ENCODE measurements at places on chromosomes 13 and 19.

- no peak for DNase-seq
These were observed 918.6 kb downstream of the UQCRFS1 start for GRCh38 chr19:28294395-28294794.

DNA sequence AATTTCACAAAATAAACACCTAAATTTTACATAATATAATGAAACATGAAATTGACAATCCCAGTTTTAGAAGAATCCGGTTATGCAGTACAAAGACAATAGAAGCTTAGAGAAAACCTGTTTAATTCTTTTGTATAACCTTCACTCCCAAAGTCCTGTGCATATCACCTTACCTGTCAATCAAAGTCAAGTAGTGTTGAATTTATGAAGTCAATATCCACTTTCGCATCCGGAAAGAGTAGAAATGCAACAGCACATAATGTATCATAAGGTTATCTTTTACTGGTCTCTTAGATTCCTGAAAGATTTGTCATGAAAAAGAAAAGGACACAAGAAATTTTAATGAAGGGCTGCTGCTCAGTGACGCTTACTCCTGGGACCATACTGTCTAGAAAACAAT lies 1112.6 kb downstream of the PCDH9 start:
- DNase-seq: no peak

DNA sequence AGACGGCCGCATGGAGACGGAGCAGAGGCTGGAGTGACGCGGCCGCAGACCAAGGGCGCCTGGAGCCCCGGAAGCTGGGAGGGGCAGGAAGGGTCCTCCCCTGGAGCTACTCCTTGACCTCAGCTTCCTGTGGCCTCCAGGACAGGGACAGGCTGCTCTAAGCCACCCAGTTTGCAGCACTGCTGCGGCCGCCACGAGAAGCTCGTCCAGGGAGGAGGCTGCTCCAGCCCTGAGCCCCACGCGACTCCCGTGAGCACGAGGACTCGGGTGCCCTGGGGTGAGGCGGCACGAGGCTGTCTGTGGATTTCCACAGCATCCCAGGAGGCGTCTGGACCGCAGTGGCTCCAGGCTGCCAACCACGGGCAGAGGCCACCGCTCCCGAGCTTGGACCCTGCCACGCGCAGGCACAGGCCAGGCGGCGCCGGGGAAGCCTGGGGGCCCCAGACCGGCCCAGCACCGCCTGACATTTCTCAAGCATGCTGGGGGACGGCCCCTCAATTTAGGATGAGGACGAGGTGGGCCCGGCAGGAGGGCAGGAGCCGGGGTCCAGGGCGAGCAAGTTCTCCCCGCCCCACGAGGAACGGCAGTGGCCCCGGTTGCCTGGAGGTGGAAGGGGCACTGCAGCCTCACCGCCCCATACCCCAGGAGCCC lies 10.7 kb downstream of the SBNO2 start:
- DNase-seq: no peak

DNA sequence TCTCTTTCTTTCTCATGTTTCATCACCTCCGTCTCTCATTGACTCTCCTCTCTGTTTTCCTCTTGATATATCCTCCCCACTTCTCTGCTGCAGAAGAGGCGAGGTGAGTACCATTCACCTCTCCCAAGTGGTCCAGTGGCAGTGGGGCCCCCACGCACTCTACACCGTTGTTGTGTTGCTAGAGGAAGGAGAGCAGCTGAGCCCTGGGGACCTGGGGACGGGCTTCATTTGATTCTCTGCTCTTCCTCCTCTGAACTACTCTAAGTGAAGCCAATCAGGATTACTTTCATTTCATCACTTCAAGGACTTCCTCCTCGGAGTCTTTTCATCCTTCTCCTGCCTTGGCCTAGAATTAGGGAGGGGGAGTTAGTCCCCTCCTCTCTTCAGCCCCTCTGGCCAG lies 64.6 kb downstream of the CCNE1 start:
- DNase-seq: no peak

DNA sequence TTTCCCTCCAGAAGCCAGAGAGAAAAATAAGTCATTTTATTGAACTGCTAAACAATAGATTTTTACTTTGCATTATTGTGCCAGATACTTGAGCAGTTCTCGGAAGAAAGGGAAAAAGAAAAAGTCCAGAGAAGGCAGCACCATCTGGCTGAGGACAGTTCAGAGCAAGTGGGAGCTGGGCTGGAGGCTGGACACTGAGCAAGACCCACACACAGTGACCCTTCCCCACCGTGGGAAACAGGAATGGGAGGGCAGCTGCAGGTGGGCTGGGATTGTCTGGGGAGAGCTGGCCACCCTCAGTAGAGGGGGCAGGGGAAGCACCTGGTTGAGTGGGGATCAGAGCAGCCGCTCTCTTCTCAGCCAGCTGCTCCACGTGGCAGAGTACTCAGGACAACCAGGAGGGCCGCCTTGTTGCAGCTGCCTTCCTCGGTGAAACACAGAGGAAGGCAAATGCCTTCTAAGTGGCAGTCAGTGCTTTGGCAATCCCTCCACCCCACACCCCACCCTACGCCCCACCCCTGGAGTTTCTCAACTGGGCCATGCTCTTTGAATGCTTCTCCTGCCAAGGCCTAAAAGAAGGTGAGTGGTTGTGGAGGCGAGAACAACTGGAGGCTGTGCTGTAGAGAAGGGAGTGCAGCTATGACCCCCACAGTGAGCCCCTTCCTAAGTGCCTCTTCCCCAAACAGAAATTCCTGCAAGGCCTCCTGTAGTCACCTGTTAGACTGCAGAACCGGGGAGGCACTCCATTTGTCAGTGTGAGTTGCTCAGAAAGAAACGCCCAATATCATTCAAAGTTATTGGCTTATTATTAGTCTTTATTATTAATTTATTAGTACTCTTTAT lies 179.3 kb downstream of the ZIC5 start:
- no peak for DNase-seq

DNA sequence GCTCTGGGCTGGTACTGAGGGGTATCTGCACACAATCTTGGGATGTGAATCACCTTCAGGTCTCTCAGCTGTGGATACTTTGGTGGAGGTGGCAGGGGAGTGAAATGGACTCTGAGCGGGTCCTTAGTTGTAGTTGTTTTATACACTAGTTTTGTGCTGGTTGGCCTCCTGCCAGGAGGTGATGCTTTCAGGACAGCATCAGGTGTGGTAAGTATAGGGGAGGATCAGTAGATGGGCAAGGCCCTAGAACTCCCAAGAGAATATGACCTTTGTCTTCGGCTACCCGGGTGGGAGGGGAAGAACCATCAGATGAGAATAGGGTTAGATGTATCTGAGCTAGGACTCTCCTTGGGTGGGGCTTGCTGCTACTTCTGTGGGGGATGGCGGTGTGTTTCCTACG lies 2284.3 kb upstream of the PCDH20 start:
- no peak for DNase-seq

GRCh38 chr13:62299988-62300387 lies 884.3 kb upstream of the PCDH20 start:
- no peak for DNase-seq

DNA sequence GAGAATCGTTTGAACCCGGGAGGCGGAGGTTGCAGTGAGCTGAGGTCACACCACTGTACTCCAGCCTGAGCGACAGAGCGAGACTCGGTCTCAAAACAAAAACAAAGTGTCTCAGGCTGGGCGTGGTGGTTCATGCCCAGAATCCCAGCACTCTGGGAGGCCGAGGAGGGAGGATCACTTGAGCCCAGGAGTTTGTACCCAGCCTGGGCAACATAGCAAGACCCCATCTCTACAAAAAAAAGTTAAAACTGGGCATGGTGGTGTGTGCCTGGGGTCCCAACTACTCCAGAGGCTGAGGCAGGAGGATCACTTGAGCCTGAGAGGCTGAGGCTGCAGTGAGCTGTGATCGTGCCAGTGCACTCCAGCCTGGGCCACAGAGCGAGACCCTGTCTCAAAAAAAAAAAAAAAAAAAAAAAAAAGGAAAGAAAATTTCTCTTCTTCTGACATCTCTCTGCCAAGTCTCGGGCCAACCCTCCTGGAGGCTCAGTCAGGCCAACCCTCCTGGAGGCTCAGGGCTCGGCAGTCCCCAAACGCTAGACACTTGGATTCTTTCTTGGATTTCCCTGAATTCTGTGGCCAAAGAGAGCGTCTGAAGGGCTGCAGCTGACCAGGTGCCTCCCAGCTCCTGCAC lies 26.3 kb downstream of the ARID3A start:
- no peak for DNase-seq

DNA sequence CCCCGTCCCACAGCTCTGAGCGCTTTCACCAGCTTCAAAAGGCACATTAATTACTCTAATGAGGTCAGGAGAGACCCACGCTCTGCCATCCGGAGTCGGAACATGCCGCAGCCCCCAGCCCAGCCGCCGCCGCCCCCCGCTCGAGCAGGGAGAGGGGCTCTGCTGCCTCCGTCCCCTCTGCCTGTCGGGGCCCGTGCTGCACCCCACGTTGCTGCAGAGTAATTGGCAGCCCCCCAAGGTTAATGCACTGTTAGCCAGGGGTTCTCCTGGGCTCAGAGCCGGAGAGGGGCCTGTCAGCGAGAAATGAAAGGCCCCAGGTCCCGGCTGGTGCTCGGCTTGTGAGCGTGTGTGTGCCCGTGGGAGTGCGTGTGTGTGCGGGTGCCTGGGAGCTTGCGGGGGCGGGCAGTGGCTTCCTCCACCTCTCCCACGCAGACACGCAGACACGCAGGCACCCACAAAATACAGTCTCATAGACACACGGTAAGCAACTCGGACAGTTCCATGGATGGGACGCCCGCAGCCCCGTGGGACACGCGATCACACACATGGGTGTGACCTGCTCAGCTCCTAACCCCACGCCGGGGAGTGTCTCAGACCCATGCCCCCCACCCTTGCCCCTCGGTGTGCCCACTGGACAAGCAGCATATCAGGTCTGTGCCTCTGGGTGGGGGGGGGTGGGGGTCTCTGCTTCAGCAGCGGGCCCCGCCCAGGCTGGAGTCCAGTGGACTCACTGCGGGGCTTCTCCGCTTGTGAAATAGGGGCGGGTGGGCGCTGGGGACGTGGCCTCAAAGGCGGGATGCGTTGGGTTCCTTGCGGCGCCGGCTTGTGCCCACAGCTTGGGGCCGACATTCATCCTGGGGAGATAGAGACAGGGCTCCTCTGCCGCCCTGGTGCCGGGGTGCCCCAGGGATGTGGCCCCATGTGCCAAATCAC lies 4.8 kb upstream of the EFNA2 start:
- no peak for DNase-seq

DNA sequence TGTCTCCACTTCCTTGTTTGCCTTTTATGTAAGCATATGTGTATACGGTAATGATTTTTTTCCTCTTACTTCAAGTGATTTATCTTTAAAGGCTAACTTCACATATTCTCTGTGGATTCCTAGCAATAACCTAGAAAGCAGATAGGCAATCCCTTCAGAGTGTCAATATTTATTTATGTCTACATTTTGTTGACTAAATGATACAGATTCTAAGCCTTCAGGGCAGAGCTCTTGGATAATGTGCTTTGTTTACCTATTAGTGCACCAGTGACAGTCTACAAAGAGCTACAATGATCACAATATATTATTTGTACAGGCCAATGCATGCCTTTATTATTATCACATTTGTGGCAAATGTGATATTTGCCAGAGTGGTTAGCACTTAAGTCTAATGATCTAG lies 406.2 kb downstream of the EFNB2 start:
- DNase-seq: no peak
